ENCODE measurements at places on chromosomes 3 and 15.

GRCh38 chr15:101048176-101048575 lies 129.0 kb downstream of the LRRK1 start:
- DNase-seq = no peak

GRCh38 chr3:3701949-3702348 lies 97.3 kb upstream of the LRRN1 start:
- DNase-seq = no peak

DNA sequence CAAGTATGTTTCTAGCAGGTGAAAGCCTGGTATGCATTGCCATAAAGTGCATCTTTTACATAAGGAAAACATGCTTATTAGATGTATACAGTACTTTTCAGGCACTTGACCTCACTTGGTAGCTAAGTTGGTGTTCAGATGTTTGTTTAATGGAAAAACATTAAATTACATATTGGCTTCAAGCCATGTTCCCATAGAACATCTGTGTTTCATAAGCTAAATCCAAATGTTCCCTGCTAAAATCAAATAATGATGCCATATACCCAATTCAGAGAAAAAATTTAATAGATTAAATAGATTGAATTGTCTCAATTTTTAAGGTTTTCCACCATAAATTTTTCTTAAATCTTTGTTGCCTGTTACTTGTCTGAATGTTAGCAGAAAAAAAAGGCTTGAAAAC lies 19.1 kb upstream of the RPL22L1 start:
- DNase-seq = no peak

DNA sequence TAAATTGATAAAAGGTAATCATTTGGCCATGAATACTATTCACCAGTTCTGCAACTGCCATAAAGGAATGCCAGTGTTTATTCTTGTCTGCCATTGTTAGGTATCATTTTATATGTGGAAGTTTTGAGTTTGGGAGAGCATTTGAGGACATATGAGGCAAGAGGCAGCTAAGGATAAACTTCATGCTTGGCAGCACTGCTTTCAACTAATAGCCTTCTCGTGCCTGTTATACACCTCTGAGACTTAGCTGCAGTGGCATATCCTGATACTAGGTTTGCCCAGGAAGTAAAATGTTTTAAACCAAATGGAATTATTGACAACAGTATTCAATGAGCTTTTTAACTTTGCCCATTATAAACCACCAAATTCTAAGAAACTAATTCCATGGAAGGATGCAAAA lies 126.0 kb upstream of the DPH6 start:
- no peak for DNase-seq

DNA sequence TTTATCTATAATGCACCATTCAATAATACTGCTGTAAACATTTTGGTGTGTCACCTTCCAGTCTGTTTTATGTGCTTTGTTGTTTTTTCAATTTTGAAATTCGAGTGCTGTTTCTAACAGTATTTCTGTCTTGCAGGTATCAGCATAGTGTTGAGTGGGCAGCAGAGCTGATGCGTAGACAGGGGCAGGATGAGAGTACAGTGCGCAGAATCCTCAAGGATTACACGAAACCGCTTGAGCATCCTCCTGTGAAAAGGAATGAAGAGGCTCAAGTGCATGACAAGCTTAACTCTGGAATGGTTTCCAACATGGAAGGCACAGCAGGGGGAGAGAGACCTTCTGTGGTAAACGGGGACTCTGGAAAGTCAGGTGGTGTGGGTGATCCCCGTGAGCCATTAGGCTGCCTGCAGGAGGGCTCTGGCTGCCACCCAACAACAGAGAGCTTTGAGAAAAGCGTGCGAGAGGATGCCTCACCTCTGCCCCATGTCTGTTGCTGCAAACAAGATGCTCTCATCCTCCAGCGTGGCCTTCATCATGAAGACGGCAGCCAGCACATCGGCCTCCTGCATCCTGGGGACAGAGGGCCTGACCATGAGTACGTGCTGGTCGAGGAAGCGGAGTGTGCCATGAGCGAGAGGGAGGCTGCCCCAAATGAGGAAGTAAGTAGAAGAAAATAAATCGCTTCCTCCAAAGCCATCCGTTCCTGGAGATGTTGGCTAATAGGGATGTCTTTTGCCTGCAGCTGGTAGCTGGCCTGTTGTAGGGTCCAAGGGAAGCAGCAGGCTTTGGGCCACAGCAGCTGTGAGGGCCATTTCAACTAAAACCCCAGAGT lies 19.1 kb downstream of the TSEN2 start:
- no peak for DNase-seq
